ENCODE measurements at places on chromosomes 11 and 22.

GRCh38 chr11:45982656-45983470 is 60.4 kb downstream of the LARGE2 start:
- DNase-seq = no peak

DNA sequence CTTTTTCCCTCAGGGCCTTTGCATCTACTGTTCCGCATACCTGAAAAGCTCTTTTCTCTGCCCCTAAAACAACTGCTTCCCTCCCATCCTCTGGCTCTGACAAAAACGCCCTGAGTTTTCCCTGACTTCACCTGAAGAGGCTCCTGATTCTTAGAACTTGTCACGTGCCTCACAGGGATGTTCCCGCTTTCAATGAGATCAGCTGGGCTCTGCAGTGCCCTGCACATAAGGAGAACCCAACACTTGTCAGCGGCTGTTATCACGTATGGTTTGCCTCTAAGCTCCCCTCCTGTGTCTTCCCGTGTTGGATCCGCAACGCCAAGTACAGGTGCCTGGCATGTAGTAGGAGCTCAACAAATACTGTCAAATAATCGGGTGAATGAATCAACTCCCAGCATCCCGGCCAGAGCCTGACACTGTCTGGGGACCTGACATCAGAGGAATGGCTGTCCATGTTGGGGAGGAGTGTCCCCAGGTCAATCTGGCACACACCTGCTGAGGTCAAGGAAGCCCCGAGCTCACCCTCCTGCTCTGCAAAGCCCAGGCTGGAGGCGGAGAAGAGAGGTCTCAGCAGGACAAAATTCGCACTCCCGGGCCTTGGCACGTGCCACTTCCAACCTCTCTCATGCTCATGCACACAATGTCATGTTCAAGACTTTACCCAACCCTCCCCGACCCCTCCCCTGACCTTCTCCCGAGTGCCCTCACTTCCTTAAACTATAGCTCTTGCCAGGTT is 4.2 kb upstream of the GRK2 start:
- DNase-seq = no peak

- no peak for DNase-seq
Measured at GRCh38 chr22:25368271-25368670, 148.8 kb downstream of the CRYBB2 start.

GRCh38 chr11:88404391-88404790 is 66.9 kb upstream of the CTSC start:
- DNase-seq = no peak

DNA sequence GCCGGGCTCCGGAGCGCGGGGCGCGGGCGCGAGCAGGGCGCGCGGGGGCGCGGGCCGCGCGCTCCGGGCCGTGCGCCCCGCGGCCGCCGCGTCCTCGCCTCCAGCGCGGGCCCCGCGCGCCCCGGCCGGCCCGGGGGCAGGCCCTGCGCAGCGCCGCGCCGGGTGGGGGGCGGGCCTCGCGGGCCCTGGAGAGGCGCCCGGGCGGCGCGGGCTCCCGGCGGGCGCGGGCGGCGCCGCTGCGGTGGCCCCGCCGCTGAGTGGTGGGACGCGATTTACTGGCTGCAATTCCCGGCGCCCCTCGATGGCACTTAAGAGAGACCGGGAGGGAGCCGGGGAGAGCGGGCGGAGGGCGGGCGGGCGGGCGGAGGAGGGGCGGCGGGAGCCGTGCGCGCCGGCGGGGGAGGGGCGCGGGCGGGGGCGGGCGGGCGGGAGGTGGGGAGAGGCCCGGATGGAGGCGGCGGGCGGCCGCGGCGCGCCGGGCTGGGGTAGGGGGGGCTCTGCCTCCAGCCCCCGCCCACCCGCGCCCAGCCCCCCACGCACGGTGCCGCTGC is 73.2 kb upstream of the TCF20 start:
- no peak for DNase-seq

- DNase-seq = no peak
Measured at GRCh38 chr11:58006940-58007339, 16.7 kb upstream of the OR9Q1 start.

GRCh38 chr11:134049303-134049702 is 19.6 kb upstream of the JAM3 start:
- no peak for DNase-seq

- no peak for DNase-seq
Measured at GRCh38 chr11:120160436-120160835, 22.5 kb upstream of the TRIM29 start.

DNA sequence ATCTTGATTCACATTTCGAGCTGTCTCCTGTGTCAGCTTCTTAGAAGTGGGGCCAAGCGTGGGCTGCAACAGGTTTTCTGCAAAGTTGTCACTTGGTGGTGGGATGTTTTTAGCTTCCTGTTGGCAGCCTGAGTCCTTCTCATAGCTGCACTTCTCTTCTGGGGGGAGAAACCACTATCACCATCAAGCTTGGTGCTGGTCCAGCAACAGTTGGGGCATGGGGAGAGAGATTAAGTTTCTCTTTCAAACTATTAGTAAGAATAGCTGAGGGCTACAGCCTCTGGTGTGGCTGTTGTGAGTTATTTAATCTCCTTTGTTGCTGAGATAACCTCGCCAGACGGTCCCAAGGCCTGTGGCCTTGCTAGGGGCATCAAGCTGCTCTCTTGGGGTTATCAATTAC is 123.3 kb upstream of the CRYBB3 start:
- no peak for DNase-seq

- DNase-seq = no peak
Measured at GRCh38 chr11:70844387-70844786, 408.0 kb downstream of the SHANK2 start.

GRCh38 chr22:27493796-27494195 is 307.8 kb downstream of the MN1 start:
- no peak for DNase-seq

DNA sequence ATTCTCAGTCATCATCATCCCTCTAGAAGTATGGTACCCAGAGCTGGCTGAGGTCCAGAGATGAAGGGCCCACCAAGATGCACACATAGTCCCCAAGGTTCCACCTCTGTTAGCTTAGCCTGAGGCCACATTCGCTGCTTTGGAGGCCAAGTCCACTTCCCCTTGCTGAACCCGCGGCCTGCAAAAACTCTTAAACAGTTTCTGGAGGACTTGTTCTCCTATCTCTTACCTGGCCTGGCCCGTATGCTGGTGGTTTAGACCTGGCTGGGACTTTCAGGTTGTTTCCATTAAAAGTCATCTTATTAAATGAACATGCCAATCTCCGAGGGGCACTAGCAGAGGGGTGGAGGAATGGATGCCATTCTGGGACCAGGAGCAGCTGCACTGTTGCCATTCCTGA is 64.6 kb downstream of the KCNC1 start:
- no peak for DNase-seq
